ENCODE measurements at places on chromosomes 3 and 15.

- DNase-seq, result no peak
Observed at GRCh38 chr3:178082326-178082906, 453.8 kb upstream of the KCNMB2 start.

- peak; percentile 93 for DNase-seq
Observed at GRCh38 chr3:50450209-50450921, 53.1 kb downstream of the CACNA2D2 start.

DNA sequence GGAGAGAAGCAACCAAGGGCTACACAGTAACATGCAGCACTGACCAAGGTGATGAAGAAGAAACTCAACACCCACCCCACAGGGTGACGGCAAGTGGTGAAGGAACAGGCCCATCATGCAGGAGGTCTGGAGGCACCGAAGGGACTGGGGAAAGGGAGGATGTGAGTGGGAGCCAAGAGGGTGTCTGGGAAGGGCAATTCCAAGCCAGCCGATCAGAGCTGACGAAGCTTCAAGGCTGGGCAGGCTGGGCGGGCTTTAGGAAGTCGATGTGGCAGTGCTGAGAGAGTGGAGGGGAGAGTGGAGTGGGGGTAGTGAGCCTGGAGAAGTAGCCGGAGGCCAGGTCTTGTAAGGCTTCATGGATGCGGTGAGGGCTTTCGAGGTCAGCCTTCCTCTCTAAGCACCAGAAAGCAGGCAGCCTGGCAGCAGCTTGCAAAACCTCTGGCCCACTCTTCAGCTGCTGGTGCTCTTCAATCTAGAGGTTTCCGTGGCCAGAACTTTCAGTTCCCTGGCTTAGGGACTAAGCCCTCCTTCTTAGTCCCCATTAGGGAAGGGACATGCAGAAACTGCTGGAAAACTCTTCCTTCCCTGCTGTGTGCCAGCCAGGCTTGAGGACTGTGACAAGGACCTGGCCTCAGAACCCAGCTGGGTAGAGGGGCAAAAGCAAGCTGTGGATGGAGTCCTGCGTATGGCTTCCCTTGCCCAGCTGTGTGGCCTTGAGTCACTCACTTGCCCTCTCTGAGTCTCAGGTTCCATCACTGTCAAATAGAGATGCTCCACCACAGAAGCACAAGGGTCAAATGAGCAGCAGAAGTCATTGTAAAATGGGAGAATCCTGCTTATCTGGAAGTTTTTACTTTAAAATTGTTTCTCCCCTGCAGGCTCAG, 72.1 kb downstream of the TLE3 start:
- DNase-seq, result no peak

DNA sequence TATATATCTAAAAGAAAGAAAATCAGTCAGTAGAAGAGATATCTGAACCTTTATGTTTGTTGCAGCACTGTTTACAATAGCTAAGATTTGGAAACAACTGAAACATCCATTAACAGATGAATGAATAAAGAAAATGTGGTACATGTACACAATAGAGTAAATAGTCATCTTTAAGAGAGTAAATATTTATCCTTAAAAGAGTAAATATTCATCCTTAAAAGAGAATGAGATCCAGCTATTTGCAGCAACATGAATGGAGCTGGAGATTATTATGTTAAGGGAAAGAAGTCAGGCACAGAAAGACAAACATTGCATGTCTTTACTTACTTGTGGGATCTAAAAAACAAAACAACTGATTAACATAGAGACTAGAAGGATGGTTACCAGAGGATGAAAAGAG, 197.0 kb upstream of the CBLB start:
- no peak for DNase-seq

GRCh38 chr3:106640353-106640752, 736.9 kb upstream of the CCDC54 start:
- DNase-seq, result no peak

DNA sequence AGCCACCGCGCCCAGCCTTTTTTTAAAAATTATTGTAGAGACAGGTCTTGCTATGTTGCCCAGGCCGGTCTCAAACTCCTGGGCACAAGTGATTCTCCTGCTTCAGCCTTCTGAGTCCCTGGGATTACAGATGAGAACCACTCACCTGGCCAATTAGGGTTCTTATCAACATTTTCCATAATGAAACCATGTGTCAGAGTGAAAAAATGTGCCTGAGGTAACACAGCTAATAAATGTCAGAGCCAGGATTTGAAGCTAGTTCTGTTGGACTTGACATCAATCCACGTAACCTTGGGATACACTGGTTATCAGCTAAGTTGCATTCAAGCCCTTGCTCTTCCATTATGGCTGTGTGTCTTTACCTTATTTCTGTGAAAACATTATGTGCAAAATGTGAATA, 29.1 kb downstream of the CHST14 start:
- no peak for DNase-seq
